ENCODE measurements at places on chromosomes 7 and 10.

DNA sequence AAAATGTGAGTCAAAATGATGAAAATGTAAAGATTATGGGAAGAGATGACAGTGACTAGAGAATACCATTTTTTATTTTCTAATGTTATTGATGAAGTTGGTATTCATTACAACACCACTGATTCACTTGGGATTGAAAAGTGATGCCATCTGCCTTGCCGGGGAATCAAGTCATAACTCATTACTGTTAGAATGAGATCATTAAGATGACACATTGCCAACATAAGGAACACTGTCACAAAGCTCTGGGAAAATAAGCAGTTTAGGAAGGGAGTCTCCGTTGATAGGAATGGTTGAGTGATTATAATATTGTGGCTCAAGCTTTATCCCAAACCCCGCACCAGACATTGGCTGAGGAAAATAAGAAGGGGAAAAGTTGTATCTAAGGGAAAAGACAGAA lies 121.5 kb upstream of the PLPP4 start:
- no peak for DNase-seq

GRCh38 chr10:35657621-35658020 lies 15.5 kb upstream of the FZD8 start:
- DNase-seq: no peak

GRCh38 chr10:75774783-75775490 lies 343.5 kb downstream of the LRMDA start:
- DNase-seq: no peak

GRCh38 chr7:151226560-151226874 lies 488 bp downstream of the ABCF2 start:
- no peak for DNase-seq

GRCh38 chr7:17183630-17184328 lies 114.7 kb upstream of the AHR start:
- DNase-seq: peak; percentile 71

GRCh38 chr10:22503315-22504088 lies 158.2 kb downstream of the SPAG6 start:
- DNase-seq: no peak
